ENCODE measurements at places on chromosomes 2 and 18.

- DNase-seq: no peak
Observed at GRCh38 chr2:135570884-135571283, 39.6 kb downstream of the R3HDM1 start.

DNA sequence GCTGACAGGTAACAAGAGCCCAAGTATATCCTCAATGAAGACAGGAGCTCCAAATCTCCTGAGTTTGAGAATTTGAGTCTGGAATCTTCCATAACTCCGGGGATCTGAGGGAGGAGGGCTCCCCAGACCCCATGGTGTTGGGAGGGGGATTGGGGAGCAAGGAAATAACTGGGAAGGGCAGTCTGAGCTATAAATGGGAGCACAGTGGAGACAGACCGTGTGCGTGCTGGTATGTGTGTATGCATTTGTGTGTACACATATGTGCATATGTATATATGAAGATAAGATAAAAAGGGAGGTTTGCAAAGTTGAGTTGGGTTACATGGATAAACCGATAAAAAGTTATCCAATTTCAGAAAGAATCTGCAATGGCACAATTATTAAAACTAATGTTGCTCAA is 2.3 kb downstream of the APCDD1 start:
- no peak for DNase-seq

DNA sequence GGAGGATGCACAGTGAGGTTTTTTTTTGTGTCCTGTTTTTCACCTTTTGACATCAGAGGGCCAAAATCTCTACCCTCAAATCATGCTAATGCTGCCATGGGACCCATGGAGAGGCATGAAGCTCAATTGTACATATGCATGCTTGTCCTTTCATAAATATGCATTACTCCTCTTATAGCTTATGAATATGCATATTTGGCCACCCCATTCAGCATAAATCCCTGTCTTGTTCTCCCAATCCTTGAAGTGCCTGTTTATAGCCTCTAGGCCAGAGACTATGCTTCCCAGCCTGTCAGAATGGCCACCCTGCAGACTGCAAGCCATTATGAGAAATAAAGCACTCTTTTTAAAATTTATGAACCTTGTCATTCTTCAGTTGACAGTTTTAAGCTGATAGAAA is 696.4 kb upstream of the ZNF804A start:
- no peak for DNase-seq

DNA sequence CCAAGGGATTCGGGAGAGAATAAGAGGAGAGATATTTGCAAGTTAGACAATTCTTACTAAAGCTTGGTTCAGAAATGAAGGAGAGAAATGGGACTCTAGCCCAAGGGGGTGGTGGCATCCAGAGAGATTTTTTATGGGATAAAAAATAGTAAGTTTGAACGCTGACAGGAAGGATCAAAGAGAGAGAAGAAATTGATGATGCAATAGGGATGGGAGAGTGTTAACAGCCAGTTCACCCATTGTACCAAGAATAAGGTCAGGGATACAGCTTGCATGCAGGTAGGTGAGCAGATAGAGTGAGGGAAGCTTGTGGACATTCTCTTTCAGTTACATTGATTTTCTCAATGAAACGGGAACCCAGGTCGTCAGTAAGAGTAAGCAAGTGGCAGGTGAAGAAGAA is 1.2 kb upstream of the ARHGAP25 start:
- DNase-seq: no peak

DNA sequence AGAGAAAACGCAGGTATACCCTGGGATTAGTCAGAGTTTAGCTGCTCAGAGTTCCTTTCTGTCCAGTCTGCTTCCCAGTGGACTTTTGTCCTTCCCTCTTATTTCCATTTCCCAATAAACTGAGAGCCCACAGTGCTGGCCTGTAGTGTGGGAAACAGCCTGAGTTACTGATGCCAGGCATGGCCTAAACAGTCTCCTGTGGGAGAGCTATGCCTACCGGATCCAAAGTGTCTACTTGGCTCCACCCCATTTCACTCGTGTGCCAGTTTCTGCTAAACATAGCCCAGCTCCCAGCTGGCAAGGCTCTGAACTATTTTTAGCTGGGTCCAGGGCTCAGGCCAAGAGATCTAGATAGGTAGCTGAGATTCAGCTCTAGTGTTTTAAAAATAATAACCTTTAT is 15.6 kb upstream of the PPP1CB start:
- no peak for DNase-seq

GRCh38 chr2:52178845-52179244 is 1146.9 kb upstream of the NRXN1 start:
- DNase-seq: no peak

- DNase-seq: no peak
Observed at GRCh38 chr2:111900859-111901258, 2.5 kb downstream of the MERTK start.

- no peak for DNase-seq
Observed at GRCh38 chr2:166060191-166060590, 67.6 kb downstream of the SCN1A start.

- no peak for DNase-seq
Observed at GRCh38 chr2:48940606-48941005, 185.1 kb upstream of the LHCGR start.

- DNase-seq: no peak
Observed at GRCh38 chr2:135093670-135094330, 41.7 kb downstream of the RAB3GAP1 start.

DNA sequence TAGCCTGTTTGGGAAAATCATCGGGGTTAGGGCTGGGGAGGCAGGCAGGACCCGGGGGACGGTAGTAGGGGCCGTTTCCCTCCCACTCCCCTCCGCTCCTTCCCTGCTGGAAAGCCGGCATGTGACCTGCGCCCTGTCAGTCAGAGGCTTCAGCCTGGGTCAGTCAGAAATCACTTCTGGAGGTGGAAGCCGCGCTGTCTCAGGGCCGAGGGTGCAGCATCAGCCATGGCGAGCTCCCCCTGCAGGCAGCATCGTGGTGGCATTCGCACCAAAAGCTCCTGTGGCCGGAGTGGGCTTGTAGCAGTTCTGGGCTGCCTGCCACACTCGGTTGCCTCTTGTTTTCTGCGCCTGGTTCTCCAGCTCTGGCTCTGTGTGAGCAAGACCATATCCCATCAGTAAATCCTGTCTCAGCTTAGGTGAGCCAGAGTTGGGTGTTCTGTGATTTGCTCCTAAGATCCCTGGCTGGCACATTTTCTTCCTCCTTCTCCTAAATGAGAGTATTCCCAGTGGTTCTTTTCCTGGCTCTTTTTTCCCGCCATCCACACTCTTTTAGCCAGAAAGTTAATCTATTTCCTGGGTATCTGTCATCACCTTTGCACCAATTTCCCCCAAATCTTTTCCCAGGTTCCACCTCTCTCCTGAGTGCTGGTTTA is 123.9 kb upstream of the CD302 start:
- peak; percentile 48 for DNase-seq

GRCh38 chr2:136030406-136030805 is 45.0 kb upstream of the DARS1 start:
- DNase-seq: no peak

DNA sequence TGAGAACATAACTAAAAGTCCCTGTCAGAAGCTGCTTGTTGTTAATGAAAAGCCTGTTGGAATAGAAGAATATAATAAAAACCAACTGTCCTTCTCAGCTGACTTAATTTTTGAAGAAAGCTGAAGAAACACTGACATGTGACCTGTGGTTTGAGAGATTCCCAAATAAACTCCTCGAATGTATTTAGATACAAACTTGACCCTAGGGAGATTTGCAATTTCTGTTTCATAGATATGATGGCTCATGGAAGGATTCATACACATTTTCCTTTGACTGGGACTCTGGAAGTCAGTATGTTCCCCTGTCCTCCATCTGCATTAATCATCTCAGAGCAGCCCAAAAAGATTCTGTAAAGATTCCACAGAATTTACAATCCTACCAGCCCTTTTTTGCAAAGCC is 195.1 kb downstream of the TMEM247 start:
- DNase-seq: no peak

GRCh38 chr2:44941551-44942234 is at the start of gene SIX3:
Gene SIX3 (plus strand): TSS chr2:44941702. CDS start chr2:44942105, 403 bp downstream.
- DNase-seq: no peak

DNA sequence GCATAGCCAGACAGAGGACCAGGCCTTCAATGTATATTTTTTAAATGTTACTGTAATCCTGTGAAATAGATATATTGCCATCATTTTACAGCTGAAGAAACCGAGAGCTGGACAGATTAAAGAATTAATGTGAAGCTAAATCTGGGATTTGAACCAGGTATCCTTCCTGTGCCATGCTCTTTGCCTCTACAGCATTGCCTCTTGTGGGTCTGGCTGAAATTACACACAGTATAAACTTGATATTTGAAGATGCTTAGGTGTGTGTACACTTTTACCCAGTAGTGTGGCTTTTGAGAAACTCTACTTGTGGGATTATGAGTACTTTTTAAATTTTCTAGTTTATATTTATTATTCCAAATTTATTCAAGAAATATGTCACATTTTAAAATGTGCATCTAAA is 264.5 kb downstream of the CNTNAP5 start:
- no peak for DNase-seq

DNA sequence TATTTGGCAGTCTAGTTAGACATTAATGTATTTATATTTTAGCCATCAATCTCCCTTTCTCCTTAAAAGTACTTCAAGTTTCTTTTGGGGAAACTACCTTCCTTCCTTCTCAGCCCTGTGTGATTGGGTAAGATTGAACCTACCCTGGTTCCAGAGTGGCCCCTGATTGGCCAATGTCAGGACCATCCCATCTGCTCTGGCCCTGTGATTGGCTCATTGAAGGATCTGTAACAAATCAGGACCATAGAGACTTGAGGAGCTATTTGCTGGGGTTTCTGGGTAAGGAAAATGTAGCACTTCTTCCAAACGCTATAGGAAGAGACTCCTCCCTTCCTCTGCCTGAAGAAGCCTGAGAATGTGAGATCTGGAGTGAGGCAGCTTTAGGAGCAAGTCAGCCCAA is 59.3 kb downstream of the AQP4 start:
- no peak for DNase-seq

GRCh38 chr2:119263656-119264055 is 40.0 kb downstream of the STEAP3 start:
- no peak for DNase-seq

DNA sequence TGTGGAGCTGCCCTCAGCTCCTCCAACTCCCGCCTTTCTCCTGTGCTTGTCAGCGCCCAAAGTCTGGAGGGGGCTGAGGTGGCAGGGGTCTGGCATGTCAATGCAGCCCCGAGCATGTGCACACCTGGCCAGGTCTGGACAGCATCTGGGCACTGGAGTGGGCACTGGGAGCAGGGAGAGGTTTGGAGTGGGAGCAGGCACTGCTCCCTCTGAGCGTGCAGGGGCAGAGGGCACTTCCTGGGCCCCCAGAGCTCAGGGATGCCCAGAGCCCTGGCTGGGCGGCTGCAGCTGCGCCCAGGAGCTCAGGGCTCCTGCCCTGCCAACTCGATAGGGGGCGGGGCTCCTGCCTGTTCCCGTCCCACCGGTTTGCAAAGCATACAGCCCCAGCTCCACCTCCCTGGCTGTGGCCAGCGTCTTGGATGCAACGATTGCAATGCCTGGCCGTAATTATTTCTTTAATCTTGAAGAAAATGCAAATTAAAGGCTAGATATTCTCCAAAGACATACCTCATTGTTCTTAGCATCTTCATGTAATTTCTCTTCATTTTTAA is 57.4 kb upstream of the LDAH start:
- no peak for DNase-seq

DNA sequence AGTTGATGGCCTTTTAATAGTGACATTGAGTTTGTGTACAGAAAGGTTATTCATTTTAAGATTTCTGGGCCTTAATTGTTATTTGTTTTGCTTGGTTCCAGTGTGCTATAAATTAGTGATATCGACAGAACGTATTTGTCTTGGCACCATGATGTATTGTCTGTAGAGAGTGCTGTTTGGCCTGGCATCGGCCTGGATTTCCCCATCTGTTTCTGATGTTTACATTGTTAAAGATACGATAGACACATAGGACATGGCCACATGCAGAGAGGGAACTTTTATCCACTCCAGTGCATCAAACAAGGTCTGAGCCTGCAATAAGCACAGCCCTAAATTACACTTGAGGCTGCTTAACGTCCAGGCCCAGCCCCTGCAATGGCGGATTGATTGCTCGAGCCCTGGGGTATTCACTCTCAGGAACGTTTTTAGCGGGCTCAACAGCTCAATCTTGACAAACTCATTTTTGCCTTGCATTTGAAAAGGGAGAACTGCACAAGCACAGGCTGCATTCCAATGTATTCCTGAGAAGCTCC is 144.7 kb downstream of the SLC4A3 start:
- no peak for DNase-seq

All from stimulated activated CD8-positive, alpha-beta memory T cell treated with anti-CD3 and anti-CD28 coated beads, Interleukin-2, amount 100 ng/mL, for 1 hour (primary cell).